Tongue (tissue), 3 donors: ENCODE measurements at places on chromosomes 2 and 18. TPM values are rescaled to one million over a fixed set of nuclear protein-coding genes. Genes with fewer than 3 reads are reported as not detected.

The VWC2L gene
- total RNA-seq = not detected

The R3HDM1 gene
- total RNA-seq = 17.6 TPM

The SKOR2 gene
- total RNA-seq = not detected

The ARHGAP25 gene
- total RNA-seq = 5.4 TPM

The ST8SIA5 gene
- total RNA-seq = 9.0 TPM

The GKN1 gene
- total RNA-seq = not detected

The OR6B2 gene
- total RNA-seq = not detected

The STAMBP gene
- total RNA-seq = 28.5 TPM

The CYTIP gene
- total RNA-seq = 1.7 TPM

The CTNNA2 gene
- 0.92 TPM for total RNA-seq

The VSNL1 gene
- 20.6 TPM for total RNA-seq

The SIX3 gene
- not detected for total RNA-seq

The MAPK4 gene
- total RNA-seq = 5.2 TPM

The TSGA10 gene
- 2.9 TPM for total RNA-seq

The AP1S3 gene
- total RNA-seq = 3.0 TPM

The SCG2 gene
- 2.4 TPM for total RNA-seq

The LYPD1 gene
- 3.6 TPM for total RNA-seq

The KLHL30 gene
- total RNA-seq = 58.4 TPM

The KCNE4 gene
- 6.7 TPM for total RNA-seq

The TMEM150A gene
- total RNA-seq = 4.9 TPM

The DSC3 gene
- 67.4 TPM for total RNA-seq

The FABP1 gene
- not detected for total RNA-seq

The TRAF3IP1 gene
- total RNA-seq = 3.5 TPM

The FOXI3 gene
- 0.31 TPM for total RNA-seq

The TFCP2L1 gene
- 5.8 TPM for total RNA-seq

The GPR39 gene
- 0.10 TPM for total RNA-seq

The GAD1 gene
- 3.9 TPM for total RNA-seq

The NT5C1B gene
- not detected for total RNA-seq

The L3MBTL4 gene
- 6.5 TPM for total RNA-seq

The MRO gene
- 0.21 TPM for total RNA-seq

The AFF3 gene
- total RNA-seq = 18.0 TPM

The ZNF521 gene
- 85.8 TPM for total RNA-seq

The ASPRV1 gene
- total RNA-seq = 0.62 TPM

The FAP gene
- total RNA-seq = 50.0 TPM

The RPL37A gene
- total RNA-seq = 933 TPM

The MAP4K3 gene
- 72.7 TPM for total RNA-seq

The GULP1 gene
- 62.0 TPM for total RNA-seq

The EPB41L3 gene
- total RNA-seq = 50.1 TPM

The TRIM43 gene
- total RNA-seq = not detected

The CENPA gene
- total RNA-seq = 3.1 TPM

The ALPI gene
- total RNA-seq = not detected

The C2orf72 gene
- 3.5 TPM for total RNA-seq

The IL18RAP gene
- total RNA-seq = 0.31 TPM

The TGFA gene
- 6.3 TPM for total RNA-seq

The NOSTRIN gene
- 6.9 TPM for total RNA-seq

The ALMS1 gene
- total RNA-seq = 37.3 TPM

The SPIRE1 gene
- total RNA-seq = 31.7 TPM
